ENCODE measurements at places on chromosomes 5 and 9.

DNA sequence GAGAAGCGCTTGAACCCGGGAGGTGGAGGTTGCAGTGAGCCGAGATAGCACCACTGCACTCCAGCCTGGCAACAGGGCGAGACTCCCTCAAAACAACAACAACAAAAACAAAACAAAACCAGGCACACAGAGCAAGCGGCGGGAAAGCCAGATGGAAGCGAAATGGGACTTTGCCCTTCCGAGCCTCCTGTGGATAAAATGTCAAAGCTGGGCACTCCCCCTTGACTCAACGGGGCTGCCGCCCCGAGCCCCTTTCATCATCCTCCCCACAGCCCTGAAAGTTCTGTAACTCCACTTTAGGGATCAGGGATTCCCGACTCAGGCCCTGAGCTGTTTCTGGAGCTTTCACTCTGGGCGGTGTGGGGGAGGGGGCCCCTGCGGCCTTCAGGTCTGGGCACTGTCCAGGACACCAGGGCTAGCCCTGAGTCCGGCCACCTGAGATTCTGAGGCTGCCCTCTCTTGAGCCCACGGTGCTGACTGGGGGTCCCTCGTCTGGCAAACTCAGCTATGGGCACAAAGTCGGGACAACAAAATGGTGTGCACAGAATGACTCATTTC lies 30.6 kb upstream of the OBP2B start:
- DNase-seq = no peak

DNA sequence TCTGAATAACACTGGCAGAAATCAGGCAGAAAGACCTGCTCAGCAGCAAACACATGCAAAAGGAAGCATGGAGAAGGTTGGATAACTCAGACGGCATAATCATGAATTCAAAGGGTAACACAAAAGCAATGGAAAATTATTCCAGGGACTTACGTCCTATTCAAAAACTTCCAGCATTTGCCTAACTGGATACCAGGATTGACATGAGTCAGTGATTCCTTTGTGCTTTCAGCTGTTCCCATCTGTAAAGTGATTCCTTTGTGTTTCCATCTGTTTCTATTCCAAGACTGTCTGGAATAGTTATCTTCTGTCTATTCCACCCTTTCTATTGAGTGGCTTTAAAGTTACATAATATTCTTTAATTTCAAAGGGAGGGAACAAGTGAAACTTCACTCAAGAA lies 1361.7 kb upstream of the CDH9 start:
- DNase-seq = peak; percentile 13

DNA sequence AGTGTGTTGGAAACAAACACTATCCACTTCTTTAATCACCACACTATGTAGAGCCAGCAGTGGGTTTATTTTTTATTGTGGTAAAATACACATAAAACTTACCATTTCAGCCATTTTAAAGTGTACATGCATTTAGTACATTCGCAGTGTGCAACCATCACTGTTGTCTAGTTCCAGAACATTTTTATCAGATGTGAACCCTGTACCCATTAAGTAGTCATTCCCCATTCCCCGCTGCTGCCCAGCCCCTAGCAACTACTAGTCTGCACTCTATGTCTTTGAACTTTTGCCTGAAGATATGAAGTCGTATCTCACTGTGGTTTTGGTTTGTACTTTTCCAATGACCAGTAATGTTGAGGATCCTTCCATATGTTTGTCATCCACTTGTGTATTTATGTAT lies 30.2 kb upstream of the F2R start:
- no peak for DNase-seq

- no peak for DNase-seq
These were observed 404.6 kb downstream of the GADD45G start for GRCh38 chr9:90009447-90009846.

DNA sequence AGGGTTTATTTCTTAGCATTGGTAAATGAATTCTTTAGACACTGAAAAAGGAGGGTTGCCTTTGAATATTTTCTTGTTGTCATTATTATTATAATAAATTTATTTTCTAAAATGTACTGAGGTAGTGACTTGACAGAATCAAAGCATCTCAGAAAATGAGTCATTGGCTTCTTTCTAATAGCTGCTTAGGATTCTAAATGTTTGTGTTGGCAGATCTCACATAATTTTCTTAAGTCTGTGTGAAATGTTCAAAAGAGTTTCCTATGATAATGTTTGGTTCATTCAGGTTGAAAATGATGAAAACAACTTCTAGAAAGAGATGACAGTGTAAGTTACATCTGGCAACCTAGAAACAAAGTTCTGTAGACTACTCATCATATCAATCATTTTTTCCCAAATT lies 69.7 kb downstream of the SH3GL2 start:
- DNase-seq = no peak

DNA sequence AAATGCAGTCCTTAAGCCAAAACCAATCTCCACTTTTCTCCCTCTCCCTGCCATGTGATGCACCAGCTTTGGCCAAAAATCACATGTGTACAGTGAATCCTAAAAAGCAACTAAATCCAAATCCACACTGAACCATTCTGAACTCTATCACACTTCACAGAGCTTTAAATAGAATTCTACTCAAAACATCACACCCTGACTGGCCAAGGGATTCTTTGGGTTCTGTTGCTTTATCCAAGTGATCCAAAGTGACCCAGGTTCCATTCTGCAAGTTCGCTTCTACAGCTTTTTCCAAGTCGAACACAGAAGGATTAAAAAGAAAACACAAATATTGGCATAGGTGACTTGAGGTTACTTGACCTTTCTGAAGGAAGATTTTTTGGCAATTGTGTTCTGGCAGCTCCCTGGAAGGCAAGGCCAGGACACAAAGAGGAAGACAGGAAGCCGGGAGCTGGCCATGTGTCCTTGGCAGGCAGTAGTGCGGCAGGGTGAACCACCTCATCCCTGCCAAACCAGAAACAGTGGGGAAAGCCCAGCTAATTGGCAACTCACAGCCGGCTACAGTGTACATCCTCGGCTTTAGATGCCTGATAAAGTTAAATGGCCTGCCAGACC lies 115.0 kb downstream of the NFIB start:
- DNase-seq = no peak

- DNase-seq = no peak
These were observed 58.5 kb downstream of the KCNIP1 start for GRCh38 chr5:170562166-170562874.

DNA sequence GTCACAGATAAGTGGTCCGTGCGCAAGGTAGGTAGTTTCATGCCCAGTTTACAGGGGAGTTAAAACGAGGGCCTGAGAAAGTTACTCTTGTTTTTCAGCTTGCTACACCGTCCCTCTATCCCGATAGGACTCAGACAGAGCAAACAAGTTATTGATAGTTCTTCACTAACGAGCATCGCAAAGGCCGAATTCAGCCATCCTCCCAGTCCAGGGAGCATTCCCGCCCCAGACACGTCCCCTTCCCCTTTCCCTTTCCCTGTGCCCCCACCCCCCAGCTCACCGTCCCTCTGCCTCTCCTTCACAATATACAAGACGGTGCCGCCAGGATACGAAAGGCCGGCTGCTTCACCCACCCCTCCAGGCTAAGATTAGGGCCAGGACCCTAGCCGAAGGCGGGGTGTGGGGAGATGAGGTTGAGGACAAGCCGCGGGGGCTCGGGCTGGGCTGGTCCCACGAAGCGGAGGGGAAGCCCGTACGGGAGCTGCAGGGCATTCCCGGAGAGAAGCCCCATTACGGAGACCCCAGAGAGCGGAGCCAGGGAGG lies 599 bp downstream of the KIAA1191 start:
- no peak for DNase-seq

DNA sequence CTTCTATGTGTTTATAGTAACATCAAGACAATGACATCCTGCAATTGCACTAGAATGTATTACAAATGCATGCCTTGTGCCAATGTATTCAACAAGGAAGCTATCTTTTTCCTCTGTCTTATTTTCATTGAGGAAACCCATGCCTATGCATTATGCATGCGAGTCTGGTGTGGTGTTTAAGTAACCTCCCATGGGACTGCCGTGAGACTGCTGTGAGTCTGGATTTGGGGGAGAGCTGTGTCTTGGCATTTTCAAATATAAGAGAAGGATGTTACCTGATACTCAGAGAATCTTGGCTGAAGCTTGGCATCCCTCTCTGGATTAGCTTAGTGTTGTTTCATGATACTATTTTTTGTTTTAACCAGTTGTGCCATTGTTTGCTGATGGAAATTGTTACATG lies 98.3 kb downstream of the F2RL2 start:
- peak; percentile 48 for DNase-seq

- no peak for DNase-seq
These were observed 3.9 kb upstream of the RASGRF2 start for GRCh38 chr5:80956272-80956671.

DNA sequence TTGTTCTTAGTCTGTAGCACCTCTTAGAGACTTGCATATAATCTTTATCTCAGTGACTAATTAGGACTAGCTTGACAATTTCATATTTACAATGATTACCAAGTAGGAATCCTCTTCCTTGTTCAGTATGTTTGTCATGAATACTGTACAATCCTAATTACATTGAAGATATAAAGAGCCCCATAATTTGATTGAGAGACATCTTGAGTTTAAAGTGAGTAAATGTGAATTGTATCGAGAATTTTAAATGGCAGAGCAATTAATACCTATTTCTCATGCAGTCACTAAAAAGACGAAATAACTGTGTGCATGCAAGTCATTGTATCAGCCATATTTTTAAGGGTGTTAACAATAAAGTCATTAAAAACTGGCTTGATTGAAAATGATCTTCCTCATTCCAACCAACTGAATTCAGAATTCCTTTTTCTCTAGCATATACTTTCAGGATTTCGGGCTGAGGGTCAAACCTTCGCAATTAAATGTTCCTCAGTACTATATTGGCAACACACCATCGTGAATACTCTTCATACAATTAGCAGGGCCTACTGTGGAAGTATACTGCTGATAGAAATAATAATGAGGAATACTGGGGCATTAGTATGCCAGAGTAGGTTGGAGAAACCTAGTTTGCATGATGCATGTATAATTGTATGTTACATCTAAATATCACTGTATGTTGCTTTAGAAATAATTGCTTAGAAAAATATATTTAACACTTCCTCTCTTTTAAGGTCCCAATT lies 284.7 kb upstream of the TMEM161B start:
- no peak for DNase-seq

DNA sequence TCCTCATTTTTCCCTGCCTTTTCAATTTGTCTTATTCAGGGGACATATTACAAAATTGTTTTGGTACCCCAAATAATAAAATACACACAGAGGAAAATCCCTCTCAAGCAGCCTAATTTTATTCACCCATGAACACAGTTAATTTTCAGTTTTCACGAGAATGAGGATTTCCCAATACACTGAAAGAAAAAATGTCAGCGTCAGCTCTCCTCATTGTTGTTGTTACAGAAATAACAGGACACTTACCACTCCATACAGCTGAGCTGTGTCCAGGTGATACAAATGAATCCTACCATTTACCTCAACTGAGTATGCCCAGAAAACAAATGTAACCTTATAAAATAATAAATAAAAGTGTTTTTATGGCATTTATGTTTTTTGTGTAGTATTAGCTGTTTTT lies 144.6 kb upstream of the PCA3 start:
- DNase-seq = peak; percentile 25

DNA sequence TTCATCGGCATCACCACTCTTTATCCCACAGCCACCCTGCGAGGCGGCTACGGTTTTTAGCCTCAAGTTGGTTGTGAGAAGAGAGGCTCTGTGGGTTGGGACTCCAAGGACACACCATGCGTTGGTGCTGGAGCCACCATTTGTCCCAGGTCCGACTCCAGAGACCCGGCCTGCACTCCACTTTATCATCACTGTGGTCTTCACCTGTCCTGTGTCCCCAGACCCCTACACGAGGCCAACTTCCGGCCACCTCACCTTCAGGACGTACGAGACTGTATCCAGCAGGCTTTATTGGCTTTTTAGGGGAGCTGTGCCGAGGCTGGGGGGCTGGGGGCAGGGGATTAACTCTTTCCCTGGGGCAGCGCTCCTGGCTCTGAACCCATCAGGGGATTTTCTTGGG lies 55.0 kb downstream of the GTF3C4 start:
- DNase-seq = no peak

- DNase-seq = no peak
These were observed 323.7 kb upstream of the CD180 start for GRCh38 chr5:67520161-67520908.

DNA sequence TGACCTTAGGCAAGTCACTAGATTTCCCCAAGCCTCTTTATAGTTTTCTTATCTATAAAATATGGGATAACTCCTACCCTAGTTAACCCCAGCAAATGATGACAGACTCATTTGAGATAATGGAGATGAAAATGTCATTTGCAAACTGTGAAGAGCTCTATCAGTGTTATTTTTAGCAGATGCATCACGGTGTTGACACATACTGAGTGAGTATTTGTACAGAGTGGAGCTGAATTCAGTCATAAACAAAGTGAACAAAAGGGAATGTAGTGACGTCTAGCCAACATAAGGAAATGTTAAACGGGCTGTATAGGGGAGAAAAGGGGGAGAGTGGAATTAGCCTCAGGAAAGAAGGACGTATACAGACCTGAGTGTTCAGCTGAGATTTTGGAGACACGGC lies 75.9 kb downstream of the NMUR2 start:
- no peak for DNase-seq

- no peak for DNase-seq
These were observed 846 bp downstream of the MGAT1 start for GRCh38 chr5:180801596-180802324.

DNA sequence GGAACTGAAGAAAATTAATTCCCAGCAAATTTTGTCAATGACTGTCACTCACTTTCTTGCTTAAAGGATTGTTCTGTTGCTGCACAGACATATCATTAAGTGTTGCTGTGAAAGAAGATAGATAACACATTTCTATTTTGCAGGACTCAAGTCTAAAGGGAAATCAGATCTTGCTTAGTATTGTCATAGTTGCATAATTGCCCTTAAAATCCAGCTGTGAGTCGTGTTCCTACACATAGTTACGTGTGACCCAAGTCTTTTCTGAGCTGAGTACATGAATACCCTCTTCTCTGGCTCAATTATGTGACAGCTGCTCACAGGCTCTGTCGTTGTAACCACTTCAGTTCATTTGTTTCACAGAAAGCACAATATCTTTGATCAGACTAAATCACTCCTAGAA lies 390.8 kb downstream of the DTWD2 start:
- no peak for DNase-seq

GRCh38 chr9:108048406-108049025 lies 558.9 kb upstream of the KLF4 start:
- DNase-seq = no peak

- DNase-seq = no peak
These were observed 96.9 kb downstream of the ATG10 start for GRCh38 chr5:82068723-82069122.

All from fibroblast of skin of abdomen (primary cell).